ENCODE measurements at places on chromosomes 1 and 21. TPM values are rescaled to one million over a fixed set of nuclear protein-coding genes. Genes with fewer than 3 reads are reported as not detected.

Gene OR2T2
- total RNA-seq, result not detected

Gene CNR2
- total RNA-seq, result not detected

Gene S100A1
- 22.2 TPM for total RNA-seq

Gene BNIPL
- total RNA-seq, result 0.15 TPM

Gene OR14K1
- total RNA-seq, result not detected

Gene CLCA1
- not detected for total RNA-seq

Gene SRGAP2B
- 60.3 TPM for total RNA-seq

Gene UAP1
- total RNA-seq, result 34.0 TPM

Gene CELA2A
- not detected for total RNA-seq

Gene CATSPERE
- total RNA-seq, result 4.7 TPM

Gene VSIG8
- under 0.01 TPM for total RNA-seq

Gene FMO5
- total RNA-seq, result 1.5 TPM

Gene CCDC24
- 3.8 TPM for total RNA-seq

Gene HAPLN2
- not detected for total RNA-seq

Gene WLS
- total RNA-seq, result 41.1 TPM

Gene PCAT6
- total RNA-seq, result 0.33 TPM

Gene PEX14
- total RNA-seq, result 24.0 TPM

Gene ZNF691
- 8.7 TPM for total RNA-seq

Gene MCOLN3
- total RNA-seq, result 12.8 TPM

Gene TMEM54
- 33.4 TPM for total RNA-seq

Gene LMO4
- total RNA-seq, result 30.3 TPM

Gene AURKAIP1
- total RNA-seq, result 117 TPM

Gene COL24A1
- 2.0 TPM for total RNA-seq

Gene KCNA3
- total RNA-seq, result not detected

Gene PLA2G2F
- total RNA-seq, result not detected

Gene CD53
- not detected for total RNA-seq
